Activated CD8-positive, alpha-beta memory T cell treated with anti-CD3 and anti-CD28 coated beads, Interleukin-2, amount 50 U/mL, for 48 hours (primary cell): ENCODE measurements at places on chromosomes 16 and 17.

GRCh38 chr16:56222474-56222997 lies 31.2 kb downstream of the GNAO1 start:
- DNase-seq, result no peak

- no peak for DNase-seq
Measured at GRCh38 chr16:17658881-17659280, 188.1 kb upstream of the XYLT1 start.

DNA sequence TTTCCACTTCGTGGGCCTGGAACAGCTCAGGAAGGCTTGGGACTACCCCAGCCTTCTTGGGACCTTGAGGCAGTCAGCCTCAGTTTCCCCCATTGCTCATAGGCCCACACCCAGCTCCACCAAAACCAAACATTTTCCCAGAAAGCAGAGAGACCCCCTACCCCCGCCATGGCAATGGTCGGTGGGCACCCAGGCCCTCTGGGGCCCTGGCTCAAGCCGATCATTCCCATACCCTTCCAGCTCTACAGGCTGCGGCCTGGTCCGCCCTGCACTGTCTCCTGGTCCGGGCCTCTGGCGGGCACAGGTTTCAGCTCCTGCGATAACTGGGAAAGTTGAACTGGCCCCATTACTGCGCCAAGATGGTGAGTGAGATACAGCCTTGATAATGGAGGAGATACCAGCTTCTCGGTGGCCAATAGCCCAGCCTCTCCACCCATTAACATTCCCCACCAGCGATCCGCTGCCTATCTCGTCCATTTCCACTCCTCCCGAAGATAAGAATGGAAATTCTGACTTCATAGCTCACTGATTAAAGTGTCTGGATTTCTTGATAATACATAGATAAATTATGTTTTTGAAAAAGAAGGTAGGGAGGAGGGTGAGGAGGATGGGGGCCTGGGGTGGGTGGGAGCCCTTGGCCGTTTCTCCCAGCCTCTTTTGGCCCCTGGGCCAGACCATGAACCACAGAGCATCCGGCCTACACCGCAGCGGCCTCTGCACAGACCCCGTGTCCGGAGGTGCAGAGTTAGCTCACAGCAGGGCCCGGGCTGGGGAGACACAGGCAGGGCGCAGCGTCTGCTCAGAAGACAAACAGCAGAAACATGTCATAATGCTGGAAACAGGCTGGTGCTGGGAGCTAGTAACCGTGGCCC lies 11.6 kb downstream of the ZFPM1 start:
- DNase-seq, result no peak

DNA sequence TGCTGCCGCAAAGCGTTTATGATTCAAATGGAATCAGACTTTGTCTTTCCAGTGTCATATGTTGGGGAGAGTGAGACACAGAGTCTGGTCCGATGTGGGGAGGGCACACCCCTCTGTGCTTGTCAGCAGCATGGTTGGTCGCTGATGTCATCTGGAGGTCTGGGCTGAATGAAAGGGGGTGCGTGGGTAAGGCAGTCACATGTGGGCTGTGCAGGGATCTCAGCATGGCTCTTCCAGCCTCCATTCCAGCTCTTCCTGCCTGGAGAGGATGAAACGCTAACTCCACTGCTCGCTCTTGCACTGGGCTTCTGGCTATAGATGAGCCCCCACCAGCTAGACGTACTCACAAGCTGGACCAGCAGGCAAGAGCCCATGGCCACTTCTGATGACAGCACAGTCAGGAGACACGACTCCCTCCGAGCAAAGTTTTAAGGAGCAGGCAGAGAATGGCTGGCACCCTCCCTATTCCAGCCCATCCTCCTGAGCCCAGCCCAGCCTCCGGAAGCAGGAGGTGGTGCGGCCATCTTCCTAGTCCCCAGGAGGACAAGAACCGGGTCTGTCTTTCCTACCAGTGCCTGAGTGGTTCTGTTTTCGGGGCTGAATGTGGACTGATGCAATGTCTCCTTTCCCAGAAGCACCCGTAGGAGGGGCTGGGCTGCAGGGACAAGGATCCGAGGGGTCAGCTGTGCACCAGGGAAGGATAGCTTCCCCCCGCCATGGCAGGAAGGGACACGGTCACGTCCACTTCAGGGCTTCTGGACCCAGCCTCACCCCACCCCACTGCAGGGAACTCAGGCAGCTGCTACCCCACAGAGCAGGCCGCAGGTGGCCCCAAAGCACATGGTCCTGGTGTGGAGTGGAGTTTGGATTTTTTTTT lies 41.5 kb upstream of the CBFA2T3 start:
- no peak for DNase-seq

DNA sequence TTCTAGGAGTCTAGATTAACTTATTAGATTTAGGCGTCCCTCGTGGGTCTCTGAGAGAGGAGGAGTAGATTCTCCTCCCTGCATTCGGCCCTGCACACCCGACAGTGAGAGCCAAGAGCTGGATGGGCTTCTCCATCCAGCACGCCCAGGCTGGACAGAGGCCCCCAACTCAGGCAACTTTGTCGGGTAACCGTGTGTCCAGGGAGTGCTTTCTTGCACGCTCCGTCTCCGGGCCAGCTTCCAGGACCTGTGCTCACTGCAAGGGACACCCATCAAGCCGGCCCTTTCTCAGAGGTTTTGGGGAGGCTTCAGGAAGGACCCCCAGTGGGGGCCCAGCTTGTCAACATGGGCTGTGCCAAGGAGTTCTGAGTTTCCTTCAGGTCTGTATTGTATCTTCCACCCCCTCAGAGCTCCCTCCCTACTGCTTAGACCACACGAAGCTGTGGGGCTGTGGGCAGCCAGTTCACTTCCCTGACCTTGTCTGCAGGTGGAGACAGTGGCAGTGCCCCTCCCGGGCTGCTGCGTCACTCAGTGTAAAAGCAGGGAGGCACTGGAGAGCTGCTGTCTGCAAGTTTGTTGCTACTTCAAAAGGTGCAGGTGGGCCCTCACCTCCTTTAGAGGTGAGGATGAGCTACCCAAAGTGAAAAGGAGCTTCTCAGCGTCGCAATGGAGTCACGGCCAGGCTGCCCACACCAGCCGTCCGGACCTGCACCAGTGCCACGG lies 24.0 kb upstream of the C16orf78 start:
- DNase-seq, result no peak

DNA sequence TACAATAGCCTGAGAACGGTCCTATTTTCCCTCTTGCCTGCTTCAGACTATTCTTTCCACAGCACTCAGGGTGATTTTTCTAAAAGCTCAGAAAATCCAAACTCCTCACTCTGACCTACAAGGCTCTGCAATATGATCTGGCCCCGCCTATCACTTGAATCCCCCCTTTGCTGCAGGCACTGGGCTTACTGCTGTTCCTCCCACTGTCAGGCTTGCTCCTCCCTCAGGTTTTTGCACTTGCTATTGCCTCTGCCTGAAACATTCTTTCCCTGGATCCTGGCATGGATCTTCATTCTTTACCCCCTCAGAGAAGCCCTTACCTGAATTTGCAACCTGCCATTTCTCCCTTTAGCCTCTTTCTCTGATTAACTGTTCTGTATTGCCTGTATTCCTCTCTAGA lies 52.3 kb downstream of the RPGRIP1L start:
- DNase-seq, result no peak

DNA sequence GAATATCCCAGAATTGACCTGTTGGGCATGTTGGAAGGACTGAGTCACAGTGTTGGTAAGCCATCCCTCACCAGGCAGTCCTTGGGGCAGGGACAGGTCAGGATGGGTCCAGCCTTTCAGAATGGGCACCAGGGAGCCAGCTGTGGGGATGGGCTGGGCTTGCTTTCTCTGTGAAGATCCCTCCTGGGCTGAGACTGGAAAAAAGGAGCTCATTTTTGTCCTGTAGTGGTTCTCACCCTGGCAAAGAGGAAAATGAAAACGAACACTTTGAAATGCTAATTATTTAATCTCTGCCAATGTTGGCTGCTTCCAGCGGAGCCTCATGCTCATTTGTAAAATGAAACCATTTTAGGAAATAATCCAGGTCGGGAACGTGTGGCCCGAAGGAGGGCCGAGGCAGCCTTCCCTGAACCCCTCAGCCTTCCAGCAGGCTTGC lies 237.5 kb upstream of the SALL1 start:
- no peak for DNase-seq

- no peak for DNase-seq
Measured at GRCh38 chr17:37512442-37513068, 22.9 kb downstream of the DUSP14 start.

DNA sequence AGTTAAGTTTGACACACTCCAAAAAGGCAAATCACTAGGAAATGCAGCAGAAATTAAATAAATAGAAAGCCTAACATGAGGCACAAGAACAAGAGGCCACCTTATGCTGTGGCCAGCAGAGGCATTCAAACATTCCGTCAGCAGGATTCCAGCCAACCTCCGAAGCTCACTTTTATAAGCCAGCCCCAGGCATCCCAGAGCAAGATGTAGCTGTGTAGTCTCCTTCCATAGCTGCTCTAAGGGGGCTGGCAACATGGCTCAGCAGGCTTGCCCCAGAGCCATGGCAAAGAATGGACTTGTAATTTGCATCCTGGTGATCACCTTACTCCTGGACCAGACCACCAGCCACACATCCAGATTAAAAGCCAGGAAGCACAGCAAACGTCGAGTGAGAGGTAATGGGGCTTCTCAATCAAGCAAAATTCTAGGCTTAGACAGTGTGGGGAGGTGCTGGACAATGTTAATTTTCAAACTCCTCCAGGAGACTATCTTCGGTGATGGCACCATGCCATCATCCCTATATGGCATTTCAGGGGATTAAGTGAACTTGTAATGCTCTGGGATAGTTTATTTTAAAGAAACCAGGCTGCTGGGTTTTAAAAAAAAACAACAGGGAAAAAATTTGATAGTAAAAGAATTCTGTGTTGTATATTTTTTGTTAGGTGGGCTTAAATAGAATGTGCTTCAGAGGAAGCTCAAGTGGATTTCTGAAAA lies at the start of gene CLEC3A:
Gene CLEC3A, plus strand, starts transcription at position 202 of the 714 bp plus-strand sequence. Its CDS starts 79 bp downstream, at position 281.
- no peak for DNase-seq
